ENCODE measurements at places on chromosomes 5 and 9.

DNA sequence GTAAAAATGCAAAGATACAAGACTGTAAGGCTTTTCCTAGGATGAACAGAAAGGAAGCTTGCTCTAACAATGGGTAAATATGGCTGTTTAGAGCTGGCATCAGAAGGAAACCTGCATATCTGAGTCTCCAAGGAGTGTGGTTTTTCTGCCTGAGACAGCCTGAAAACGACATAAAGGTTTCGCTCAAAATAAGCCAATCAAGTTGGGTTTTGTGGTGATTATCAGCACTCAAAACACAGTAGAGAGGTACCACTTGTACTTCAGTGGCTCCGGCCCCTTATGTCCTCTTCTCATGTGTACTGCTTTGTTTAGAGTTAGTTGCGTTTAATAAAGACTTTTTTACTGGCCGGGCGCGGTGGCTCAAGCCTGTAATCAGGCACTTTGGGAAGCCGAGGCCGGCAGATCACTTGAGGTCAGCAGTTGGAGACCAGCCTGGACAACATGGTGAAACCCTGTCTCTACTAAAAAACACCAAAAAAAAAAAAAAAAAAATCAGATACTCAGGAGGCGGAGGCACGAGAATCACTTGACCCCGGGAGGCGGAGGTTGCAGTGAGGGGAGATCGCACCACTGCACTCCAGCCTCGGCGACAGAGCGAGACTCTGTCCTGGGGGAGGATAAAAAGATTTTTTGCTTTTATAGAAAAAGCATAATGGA is 39.4 kb downstream of the KLF9 start:
- no peak for DNase-seq

DNA sequence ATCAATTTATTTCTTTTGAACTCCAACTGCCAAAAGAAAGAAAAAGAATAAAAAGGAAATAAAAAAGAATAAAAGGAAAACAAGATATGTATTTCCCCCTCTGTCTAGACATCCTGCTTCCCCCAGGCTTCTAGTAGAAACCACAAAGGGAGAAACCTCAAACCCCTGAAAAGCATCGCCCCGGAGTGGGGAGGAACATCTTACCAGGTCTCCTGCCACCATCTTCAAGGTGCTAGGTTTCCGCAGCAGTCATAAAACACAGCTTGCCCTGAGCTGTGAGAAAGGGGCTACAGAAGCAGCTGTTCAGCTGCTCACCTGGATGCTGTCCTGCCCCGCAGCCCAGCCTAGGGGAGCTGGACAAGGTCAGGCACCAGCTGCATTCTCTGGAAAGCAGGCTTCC is 487.7 kb downstream of the GADD45G start:
- no peak for DNase-seq

DNA sequence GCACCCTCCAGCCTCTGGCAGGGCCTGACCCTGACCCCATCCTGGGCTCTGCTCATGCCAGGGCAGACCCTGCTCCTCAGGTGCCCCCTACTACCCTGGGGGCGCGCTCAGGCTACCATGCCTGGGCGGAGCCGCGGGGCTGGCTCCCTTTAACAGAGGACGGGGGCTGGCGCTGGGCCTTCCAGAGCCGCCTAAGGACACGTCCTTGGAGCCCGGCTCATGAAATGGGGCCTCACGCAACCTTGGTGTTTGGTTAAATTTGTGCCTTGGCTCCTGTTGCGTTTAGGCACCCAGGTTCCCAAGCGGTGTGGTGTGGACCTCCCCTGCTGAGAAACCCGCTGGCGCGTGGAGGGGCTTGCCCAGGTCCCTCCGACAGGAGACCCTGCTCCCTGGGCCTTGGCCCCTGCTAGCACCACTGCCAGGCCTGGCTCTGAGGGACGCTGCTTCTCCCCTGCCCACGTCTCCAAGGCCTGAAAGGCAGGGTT is 3.4 kb upstream of the EHMT1 start:
- no peak for DNase-seq

GRCh38 chr9:123455187-123455586 is 99.2 kb downstream of the CRB2 start:
- DNase-seq: no peak

GRCh38 chr5:81513982-81514381 is 120.0 kb upstream of the ACOT12 start:
- no peak for DNase-seq

DNA sequence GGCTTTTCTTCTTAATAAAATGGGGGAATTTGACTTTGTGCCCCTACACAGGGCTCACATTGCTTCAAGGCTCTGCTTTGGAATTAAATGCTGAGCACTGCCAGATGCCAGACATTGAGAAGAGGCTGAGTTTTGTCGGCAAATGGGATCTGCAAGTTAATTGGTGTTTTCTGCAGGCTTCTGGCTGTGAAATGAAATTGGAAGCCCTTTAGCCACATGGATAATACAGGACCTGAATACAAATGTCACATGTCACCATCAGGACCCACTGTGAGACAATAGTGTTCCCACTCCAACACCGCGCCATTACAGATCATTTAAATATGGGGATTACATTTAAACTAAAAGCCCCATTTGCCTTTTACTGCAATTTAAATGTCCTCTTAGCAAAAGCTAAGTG is 164.4 kb downstream of the ZSWIM6 start:
- no peak for DNase-seq

DNA sequence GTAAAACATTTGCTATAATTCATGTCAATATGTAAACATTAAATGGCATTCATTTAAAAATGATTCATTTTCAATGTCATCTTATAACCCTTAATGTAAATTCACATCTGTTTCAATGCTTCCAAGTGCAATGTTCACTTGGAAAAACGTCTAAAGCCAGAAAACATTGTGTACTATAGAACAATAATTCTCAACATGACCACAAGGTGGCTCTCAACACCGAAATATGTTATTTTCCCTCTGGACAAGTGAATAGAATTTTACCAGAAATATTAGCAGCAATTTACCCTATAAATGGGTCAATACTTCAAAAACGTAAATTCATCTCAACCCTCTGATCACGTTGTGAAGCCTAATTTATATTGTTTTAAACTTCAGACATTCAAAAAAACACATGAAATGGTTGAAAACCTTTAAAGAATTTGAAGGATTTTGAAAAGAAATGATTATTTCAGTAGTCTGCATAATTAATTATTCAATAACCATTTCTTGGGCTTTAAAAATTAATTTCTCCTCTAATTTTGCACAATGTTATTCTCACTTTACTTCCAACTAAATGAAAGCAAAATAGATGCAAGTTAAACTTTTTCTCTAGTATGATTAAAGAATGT is 11.0 kb downstream of the CDH10 start:
- DNase-seq: peak; percentile 57

- peak; percentile 8 for DNase-seq
These were observed 125.7 kb downstream of the SEMA6A start for GRCh38 chr5:116448870-116449427.

- DNase-seq: no peak
These were observed 545.9 kb upstream of the RIOK2 start for GRCh38 chr5:97728920-97729319.

- no peak for DNase-seq
These were observed 41.9 kb upstream of the TEX48 start for GRCh38 chr9:114723931-114724330.

DNA sequence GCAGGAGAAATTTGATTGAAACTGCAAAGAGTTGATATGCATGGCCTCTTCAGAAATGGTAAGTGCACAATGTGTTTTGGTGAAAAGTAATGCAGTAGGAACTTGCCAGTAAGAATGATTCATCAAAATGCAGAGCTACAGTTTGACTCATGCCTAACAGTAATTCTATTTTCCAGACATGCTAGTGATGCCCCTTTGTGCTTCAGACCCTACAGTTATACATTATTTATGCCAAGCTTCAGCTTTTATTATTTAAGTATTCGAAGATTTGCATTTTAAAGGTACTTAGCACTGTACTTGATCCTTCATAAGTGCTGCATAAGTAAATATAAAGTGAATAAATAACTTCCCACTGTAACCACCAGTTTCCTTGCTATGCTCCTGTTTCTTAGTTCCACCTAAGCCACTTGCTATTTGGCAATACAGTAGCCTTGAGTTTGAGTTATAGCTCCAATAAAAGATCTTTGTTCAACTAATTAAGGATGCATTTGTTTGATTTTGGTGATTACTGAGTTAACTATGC is 3.6 kb upstream of the SPATA31E1 start:
- DNase-seq: no peak

DNA sequence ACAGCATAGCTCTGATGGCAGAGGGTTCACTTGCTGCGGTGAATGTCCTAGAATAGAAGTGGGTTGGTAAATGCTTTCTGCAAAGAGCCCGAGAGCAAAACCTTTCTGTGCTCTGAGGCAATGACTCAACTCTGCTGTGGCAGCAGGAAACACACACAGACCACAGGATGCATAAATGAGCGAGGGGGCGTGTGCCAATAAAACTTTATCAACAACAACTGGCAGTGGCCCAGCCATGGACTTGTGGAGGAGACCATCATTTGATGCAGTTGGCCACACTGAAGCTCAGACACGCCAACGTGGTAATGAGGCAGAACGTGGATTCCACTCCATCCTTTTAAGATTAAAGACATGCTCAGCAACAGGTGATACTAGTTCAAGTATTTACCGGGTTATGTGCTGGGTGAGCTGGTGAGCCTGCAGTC is 6.8 kb downstream of the MRPL36 start:
- DNase-seq: no peak

- no peak for DNase-seq
These were observed 1.4 kb downstream of the OBP2B start for GRCh38 chr9:133207540-133208170.

DNA sequence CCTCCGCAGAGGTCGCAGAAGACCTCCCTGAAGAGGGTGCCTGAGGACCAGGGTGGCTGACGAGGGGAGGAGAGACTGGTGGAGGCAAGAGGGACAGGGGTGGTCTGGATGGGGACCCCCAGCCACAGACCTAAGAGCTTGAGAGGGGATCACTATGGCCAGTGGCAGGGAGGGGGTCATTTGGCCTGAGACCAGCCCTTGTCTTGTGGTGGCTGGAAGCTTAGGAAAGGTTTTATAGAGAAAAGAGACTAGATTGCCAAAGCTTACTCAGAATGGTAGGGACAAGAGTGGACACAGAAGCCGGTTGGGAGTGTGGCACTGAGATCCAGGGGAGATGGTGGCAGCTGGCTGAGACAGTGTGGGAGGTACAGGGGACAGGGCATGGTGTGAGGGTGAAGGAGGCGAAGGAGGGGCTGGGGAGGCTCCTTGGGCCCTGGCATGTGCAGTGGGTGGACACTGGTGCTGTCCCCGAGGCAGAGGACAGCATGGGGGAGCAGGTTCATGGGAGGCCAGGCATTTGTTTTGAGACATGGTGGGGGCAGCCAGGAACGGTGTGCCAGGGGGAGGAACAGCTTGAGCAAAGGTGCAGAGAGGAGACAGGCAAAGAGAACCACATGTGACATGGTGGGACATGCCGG is 123.0 kb downstream of the C9orf50 start:
- no peak for DNase-seq

- no peak for DNase-seq
These were observed 49.0 kb upstream of the ALDH1B1 start for GRCh38 chr9:38343552-38343951.

DNA sequence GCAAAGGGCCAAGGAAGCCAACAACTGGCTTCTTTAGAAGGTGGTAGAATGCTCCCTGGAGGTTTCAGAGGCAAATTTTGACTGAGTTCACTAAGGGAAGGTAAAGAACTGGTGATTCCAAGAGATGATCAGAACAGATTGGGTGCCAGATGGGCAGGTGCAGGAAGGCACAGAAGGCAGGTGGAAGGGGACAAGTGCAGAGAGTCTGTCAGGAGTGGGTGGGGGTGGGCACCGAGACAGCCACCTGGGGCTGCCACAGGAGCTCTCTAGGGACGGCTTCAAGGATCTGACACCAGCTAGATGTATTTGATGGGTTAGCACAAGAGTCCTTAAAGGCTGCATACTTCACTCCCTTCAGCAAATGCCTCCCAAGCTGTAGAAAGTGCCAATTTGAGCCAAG is 207.3 kb downstream of the PTTG1 start:
- peak; percentile 27 for DNase-seq

GRCh38 chr9:107127608-107128007 is 155.5 kb upstream of the RAD23B start:
- no peak for DNase-seq

DNA sequence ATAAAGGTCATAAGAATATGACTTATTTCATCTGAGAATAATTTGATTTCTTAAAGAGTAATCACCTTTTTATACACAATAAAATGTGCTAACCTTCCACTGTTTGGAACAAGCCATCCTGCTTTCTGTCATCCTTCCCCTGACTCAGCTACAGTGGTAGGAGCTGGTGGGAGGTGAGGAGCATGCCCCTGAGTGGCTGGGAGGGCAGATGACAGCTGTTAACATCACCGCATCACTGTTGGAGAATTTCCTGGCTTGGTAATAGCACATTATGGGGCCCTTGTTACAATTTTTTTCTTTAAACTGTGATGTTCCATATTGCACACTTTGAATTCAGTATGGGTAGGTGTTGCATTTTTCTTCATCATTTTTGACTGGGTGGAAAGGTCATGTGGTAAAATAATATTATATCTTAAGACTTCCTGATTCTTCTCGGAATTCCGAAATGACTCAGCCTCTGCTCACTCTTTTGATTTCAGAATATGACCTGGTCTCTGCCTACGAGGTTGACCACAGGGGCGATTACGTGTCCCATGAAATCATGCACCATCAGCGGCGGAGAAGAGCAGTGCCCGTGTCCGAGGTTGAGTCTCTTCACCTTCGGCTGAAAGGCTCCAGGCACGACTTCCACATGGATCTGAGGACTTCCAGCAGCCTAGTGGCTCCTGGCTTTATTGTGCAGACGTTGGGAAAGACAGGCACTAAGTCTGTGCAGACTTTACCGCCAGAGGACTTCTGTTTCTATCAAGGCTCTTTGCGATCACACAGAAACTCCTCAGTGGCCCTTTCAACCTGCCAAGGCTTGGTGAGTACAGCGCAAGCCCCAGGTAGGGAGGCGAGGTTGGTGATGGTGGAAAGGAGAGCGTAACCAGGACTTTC is 5.8 kb downstream of the ADAMTS16 start:
- no peak for DNase-seq

- no peak for DNase-seq
These were observed 152.5 kb downstream of the MUSK start for GRCh38 chr9:110821064-110821463.

DNA sequence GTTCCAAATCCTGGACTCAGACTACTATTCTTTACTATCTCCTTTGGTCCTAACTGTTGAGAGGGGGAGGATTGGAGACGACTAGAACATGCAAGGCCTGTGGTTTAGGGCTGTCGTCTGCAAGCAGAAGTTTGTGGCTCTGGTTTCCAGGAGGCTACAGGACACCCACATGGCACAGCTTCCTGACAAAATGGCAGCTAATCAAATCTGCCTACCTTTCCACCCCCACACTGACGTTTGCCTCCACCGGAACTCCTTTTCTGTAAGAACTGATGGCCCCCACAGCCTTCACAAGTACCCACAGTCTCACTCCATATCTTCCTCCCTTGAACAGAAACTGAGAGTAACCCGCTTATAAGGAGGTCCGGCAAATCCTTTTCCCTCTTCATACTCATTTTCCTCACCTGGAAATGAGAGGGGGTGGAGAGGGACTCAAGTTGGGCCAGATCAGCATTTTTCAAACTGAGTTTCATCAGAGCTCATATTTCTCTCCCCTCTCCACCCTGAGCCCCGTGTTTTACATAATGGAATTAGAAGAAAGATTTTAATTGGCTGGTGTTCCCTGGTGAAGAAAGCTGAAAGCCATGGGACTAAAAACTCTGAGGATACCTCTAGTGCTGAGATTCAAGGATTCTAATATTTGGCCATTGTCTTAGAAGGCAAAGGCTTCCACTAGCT is 5.2 kb downstream of the SLC31A2 start:
- DNase-seq: no peak

GRCh38 chr5:151937851-151938250 is 13.2 kb upstream of the GLRA1 start:
- DNase-seq: no peak
